ENCODE measurements at places on chromosomes 6 and 20.

GRCh38 chr6:169828176-169828575 lies 76.8 kb downstream of the ERMARD start:
- DNase-seq = no peak

DNA sequence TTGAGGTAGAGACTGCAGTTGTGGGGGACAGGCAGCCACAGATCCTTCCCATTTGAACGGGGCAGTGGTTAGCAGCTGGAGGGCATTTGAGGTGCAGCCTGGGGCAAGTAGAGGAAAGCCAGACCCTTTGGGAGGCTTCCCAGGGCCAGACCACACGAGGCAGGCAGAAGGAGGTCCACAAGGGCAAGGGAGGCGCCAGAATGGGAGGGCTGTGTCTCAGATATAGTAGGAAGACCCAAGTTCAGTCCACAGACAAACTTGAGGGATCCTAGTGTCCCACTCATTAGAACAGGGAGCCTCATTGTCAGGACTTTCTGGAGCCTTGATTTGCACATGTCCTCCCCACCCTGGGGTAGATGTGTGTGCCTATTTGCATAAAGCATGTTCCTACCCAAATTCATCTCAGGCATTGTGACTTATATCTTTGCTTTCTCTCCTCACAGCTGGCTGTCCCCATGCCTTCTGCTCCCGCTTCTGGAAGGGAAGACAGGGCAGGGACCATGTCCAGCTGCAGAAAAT lies 166.0 kb downstream of the VEGFA start:
- no peak for DNase-seq

- DNase-seq = no peak
Measured at GRCh38 chr6:166589337-166589731, 2.9 kb upstream of the RAMACL start.

- no peak for DNase-seq
Measured at GRCh38 chr20:10665027-10665561, 8.7 kb downstream of the JAG1 start.

- no peak for DNase-seq
Measured at GRCh38 chr6:140766999-140767398, 1365.7 kb upstream of the GJE1 start.

DNA sequence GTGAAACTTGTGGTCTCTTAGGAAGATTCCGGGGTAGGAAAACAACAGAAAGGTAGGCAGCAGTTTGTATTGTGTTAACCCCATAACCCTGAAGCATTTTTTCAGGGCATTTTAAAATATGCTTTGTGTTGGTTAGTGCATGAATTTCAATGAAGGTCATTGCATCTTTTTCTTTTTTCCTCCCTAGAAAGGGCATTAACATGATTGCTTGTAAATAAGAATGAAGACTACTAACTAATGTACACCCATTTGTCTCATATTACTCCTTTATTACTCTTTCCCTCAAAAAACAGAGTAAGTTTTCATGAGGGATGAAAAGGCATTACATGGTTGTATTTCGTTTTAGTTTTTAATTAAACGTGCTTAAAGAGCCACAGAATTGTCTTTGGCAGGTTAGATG lies 141.4 kb downstream of the OGFRL1 start:
- DNase-seq = no peak

GRCh38 chr20:9071976-9072726 lies 3.3 kb downstream of the PLCB4 start:
- DNase-seq = no peak

DNA sequence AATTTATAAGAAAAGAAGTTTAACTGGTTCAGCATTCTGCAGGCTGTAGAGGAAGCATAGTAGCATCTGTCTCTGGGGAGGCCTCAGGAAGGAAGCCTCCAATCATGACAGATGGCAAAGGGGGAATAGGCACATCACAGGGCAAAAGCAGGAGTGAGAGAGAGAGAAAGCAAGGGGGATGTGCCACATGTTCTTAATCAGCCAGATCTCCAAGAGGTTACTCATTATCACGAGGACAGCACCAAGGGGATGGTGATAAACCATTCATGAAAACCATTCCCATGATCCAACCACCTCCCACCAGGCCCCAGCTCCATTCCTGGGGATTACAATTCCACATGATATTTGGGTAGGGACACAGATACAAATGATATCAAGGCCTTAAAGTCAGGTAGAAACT lies 217.5 kb upstream of the TCF21 start:
- no peak for DNase-seq

DNA sequence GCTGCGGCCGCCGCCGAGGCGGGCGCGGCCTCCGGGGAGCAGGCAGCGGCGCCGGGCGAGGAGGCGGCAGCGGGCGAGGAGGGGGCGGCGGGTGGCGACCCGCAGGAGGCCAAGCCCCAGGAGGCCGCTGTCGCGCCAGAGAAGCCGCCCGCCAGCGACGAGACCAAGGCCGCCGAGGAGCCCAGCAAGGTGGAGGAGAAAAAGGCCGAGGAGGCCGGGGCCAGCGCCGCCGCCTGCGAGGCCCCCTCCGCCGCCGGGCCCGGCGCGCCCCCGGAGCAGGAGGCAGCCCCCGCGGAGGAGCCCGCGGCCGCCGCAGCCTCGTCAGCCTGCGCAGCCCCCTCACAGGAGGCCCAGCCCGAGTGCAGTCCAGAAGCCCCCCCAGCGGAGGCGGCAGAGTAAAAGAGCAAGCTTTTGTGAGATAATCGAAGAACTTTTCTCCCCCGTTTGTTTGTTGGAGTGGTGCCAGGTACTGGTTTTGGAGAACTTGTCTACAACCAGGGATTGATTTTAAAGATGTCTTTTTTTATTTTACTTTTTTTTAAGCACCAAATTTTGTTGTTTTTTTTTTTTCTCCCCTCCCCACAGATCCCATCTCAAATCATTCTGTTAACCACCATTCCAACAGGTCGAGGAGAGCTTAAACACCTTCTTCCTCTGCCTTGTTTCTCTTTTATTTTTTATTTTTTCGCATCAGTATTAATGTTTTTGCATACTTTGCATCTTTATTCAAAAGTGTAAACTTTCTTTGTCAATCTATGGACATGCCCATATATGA lies 3.2 kb downstream of the MARCKS start:
- DNase-seq = no peak

GRCh38 chr20:31861135-31861384 lies 9.3 kb downstream of the DUSP15 start:
- no peak for DNase-seq

GRCh38 chr6:151044465-151045441 lies 179.3 kb downstream of the MTHFD1L start:
- no peak for DNase-seq

DNA sequence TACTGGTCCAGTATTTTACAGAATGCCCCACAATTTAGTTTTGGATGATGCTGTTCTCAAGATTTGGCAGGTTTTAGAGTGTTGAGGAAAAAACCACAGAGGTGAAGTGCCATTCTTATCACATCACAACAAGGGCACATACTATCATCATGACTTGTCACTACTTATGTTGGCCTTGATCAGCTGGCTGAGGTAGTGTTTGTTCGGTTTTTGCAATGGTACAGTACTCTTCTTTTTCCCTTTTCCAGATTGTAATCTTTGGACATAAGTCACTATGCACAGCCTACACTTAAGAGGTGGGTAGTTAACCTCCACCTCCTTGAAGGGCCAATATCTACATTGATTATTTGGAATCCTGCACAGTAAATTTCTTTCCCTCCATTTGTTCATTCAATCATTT lies 8.8 kb downstream of the TENT5A start:
- no peak for DNase-seq
